ENCODE measurements at places on chromosomes 11 and 22.

DNA sequence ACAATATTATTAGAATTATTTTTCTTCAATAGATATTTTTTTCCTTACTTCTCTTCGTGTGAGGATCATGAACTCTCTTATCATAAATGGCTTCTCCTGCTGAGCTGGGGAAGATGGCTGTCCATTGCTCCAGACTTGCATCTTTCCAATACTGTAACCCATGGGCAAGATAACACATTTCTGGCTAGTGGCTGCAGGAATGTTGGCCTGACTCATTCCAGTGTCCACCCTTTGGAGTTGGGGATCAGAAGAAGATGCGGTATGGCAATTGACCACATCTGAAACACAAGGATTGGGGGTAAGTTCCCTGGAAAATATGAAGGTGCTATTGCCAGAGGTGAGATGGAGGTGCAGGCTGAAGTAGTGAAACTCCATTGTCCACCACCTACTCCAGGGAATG lies 92.8 kb downstream of the FAR1 start:
- no peak for DNase-seq

DNA sequence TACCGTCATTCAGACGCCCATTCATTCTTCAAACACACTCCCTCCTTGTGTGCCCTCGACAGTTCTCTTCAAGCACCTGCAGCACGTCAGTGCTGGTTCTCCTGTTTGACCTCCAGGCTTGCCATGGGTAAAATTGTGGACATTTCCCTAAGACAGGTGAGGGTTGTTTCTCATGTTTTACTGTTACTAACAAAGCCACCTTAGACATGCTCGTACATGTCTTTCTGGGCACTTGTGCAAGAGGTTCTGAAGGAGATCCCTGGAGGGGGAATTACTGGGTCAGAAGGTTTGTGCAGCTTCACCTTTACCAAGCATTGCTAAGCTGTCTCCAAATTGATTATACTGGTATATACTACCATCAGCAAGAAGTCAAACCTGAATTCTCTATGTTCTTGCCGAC lies 189.7 kb upstream of the TMEM45B start:
- DNase-seq: no peak

- no peak for DNase-seq
These were observed 9.3 kb downstream of the TENM4 start for GRCh38 chr11:79431535-79431934.

DNA sequence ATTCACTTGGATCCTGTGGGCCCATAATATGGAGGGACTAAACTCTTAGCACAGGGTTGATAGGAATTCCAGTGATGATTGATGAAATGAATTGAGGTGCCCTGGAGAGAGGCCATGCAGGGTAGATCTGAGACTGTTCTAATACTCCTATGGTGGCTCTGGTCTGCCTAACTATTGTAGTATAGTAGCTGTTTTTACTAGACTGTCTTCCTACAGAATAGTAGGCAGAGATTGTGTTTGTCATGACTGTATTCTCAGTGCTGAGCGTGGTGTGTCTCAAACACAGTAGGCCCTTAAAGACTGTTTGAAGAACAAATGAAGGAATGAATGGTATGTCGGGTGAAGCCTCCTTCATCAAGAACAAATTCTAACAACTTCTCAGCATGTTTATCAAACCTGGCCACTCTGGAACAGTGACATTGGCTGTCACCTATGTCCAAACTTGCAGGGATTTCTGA lies 107.0 kb upstream of the SESN3 start:
- DNase-seq: no peak
